ENCODE measurements at places on chromosomes 16 and 17.

DNA sequence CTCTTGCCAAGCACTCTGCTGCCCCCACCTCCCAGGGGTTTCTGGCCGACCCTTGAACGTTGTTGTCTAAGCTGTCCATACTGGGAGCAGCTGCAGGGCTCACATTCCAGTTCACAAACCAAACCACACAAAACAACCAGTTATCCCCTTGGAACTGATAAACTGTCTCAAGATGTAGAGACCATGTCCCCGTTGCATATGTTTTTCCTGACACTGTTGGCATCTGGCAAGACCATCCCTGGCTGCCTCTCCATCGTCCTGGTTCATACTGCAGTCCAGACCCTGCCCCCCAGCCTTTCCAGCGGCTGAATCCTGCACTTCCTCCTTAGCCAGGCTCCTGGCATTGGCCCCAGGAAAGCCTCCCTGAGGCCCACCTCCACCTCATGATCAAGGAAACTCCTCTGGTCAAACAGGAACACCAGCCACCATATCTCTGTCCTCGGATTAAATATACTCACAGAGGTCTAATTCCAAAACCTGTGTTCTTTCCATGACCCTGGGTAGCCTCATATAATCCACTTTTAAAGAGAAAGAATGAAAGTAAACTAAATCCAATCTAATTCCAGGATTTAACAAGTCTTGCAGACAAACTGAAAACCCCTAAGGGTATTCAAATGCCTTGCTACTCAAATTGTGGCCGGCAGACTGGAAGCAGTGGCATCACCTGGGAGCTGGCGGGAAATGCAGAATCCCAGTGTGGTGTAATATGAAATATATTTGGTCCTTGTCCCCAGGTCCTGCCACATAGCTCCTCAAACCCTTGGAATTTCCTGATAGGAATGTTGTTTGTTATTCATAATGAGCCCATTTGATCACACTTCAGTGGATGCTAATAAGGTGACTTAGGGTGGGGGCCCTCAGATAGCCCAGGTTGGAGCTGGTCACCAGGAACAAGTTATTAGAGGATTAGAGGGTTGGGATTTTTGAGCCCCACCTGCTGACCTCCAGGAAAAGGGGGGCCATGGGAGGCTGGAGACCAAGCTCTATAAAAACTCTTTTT, 14.2 kb downstream of the GAS7 start:
- no peak for DNase-seq

DNA sequence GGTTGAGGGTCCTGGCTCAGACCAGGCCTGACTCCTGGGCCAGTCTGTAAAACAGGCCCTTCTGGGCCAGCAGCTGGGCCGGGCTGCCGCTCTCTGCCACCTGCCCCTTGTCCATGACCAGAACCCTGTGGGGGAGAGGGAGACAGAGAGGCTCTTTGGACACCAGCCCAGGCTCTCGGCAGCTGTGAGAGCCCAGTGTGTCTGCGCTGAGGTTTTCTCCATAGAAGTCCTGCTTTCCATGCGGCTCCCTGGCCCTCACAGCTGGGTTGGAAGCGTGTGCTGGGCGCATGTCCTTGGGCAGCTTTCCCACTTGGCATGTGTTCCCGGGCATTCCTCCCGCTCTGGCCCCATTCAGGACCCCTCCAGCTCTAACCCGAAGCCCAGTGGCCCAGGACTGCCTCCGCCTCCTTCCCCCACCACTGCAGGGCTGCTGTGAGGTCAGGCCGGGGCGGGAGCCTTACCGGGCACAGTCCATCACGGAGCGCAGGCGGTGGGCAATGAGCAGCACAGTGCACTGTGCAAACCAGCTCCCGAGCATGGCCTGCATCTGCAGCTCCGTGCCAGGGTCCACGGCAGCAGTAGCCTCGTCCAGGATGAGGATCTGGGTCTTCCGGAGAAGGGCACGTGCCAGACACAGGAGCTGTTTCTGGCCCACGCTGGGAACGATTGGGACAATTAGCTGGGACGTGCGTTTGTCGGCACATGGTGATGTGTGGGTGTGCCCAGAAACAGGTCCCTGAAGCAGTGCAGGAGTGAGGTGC, 73.0 kb downstream of the ABCC6 start:
- no peak for DNase-seq

- DNase-seq: no peak
These were observed 86.9 kb downstream of the RBBP6 start for GRCh38 chr16:24626256-24626655.

DNA sequence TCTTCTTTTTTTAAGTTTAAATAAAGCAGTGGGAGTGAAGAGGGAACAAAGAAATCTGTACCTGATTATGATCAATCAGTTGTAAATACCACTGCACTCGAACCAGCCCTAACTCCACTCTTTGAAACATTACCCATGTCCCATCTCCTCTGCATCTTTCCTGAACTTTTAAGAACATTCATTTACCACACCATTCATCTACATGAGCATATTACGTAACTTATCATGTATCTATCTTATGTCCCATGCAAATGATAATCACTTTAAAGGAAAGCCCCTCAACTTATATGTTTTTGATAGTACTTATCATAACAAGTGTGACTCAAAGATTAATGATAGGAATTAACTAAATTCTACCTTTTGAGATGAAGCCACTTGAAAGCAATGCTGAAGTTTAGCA, 10.7 kb upstream of the BRIP1 start:
- no peak for DNase-seq

DNA sequence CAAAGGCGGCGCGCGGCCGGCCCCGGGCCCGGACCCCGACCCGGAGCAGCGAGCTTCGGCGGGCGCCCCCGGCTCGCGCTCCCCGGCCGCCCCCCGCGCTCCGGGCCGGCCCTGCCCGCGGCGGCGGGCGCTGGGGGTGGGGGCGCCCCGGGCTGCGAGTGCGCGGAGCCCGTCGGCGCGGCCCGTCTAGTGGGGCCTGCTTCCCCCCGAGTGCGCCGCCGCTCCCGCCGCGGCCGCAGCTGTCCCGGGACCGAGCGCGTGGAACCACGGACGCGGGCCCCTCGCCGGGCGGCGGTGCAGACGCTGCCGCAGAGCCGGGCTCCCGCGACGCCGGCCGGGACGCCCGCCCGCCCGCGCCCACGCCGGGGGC, 308 bp downstream of the ADCY9 start:
- DNase-seq: no peak

DNA sequence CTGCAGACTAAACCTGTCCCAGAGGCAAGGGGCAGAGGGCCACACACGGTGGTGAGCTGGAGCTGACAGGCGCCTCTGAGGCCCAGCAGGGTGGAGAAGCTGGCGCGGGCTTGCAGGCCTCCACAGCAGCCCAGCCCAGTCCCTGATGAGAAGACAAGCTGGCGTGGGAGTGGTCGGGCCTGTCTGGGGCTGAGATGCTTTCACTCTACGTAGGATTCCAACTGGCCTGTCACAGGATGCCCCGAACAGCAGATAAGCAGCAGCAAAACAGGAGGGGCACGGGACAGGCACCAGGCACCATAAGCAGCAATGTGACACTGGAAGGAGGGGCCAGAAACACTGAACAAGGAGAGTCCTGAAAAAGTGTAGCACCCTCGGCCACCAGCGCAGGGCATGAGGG, 40.1 kb downstream of the PEMT start:
- DNase-seq: no peak

GRCh38 chr17:77466596-77467223, 325.9 kb downstream of the SEC14L1 start:
- DNase-seq: no peak

DNA sequence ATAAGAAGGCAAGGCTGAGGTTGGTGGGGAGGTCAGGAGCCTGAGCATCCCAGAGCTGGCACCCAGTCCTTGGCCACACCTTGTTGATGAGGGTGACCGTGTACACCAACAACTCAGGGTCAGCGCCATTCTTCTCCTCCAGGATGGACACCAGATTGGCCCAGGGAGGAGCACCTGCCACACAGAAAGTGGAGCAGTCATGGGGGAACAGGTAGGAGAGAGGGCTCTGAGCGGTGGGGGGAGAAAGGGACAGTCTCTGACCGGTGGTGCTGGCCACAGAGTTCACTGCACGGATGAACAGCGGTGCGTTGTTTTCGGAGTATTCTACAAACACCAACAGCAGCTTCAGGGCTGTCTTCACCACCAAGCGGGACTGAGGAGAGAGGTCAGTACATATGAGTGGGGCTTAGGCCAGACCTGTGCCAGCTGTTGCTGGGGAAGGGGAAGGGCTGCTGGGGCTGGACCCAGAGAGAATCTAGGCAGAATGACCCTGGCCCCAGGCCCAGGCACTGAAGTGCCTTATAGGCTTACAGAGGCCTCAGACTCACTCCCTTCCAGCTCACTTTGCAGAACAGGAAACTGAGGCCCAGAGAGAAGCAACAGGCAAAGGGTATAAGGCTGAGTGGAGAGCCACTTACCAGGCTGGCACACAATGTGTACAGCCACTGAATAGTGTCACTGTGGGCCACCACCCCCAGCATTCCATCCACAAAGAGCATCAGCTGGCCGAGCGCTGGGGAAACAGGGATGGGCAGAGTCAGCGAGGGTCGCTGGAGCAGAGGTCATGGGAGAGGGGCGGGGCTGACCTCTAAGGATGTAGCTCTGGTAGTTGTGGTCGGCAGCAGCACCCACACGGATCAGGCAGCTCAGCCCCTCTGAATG, 9.6 kb downstream of the FHOD1 start:
- no peak for DNase-seq

- DNase-seq: no peak
These were observed 158.5 kb downstream of the PPM1E start for GRCh38 chr17:58913971-58914769.

DNA sequence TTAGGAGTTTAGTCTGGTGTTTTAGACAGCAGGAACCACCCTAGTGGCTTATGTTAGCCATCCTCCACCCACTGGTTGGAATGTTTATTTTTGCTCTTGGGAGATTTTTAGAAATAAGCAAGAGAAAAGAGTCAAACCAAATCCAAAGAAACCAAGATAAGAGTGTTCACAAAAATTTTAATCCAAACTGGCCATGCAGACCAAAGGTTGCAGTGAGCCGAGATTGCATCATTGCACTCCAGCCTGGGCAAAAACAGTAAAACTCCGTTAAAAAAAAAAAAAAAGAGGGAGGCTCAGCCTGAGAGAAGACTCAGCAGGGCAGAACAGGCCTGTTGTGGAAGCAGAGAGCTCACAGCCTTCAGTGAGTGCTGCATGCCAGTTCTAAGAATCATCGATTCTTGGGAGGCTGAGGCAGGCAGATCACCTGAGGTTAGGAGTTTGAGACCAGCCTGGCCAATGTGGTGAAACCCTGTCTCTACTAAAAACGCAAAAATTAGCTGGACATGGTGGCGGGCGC, 12.2 kb upstream of the C16orf54 start:
- DNase-seq: no peak

GRCh38 chr17:879546-880442, 97.6 kb downstream of the MRM3 start:
- peak; percentile 78 for DNase-seq

GRCh38 chr17:4499431-4500190, 930 bp downstream of the SPNS2 start:
- peak; percentile 48 for DNase-seq

DNA sequence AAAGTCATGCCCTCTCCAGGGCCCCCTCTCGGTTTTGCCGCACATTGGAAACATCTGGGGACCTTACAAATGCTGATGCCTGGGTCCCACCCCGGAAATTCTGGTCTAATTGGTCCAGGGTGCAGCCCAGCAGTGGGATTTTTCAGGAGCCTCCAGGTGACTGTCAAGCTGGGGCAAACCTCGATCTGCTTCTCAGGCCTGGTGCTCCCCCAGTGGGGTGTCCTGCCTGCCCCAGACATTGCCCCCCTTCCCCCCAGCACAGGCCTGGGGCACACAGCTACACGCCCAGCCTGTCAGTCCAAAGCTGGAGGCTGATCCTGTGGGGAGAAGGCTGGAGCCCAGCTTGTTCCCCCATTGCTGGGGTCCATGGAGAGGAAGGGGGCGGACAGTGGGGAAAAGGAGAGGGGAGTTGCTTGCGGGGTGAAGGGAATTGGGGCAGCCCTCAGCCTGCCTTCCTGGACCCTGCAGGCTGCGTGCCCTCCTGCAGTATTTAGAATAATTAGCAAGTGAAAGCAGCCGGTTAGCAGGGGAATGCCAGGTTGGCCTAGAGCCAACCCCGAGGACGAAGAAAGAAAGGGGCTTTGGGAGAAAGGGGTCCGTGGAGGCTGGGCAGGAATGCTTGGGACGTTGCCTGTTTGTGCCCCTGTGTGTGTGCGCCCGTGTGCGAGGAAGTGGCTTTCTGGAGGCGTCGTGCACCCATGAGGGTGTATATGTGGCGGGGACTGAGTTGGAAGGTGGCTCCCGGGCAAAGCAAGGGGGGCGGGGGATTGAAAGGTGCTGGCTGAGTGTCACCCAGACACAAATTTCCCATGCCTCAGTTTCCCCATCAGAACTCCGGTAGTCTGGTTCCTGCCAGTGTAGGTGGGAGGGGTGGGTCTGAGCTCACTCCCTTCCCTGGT, 5.9 kb downstream of the FOXJ1 start:
- no peak for DNase-seq
